Uterus (tissue), 4 donors: ENCODE measurements at places on chromosomes 6 and 20.

DNA sequence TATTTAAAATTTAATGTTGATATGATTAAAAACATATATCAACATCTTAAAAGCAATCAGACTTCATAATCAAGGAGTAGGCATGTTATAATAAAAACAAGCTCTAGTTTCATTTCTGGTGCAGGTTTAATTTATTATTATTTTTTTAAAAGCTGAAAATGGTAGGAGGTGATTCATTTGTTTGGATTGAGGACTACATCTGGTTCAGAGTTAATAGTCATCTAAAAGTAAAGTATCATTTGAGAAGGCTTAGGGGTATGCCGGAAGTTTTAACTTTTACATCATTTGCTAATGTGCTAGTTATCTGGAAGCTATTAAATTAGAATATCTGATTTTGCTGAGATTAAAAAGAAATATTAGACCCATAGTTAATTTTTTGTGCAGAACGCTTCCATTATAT lies 169.5 kb upstream of the LAMA2 start:
- DNase-seq, result no peak

- no peak for DNase-seq
Observed at GRCh38 chr6:3353213-3353903, 94.6 kb downstream of the PSMG4 start.

DNA sequence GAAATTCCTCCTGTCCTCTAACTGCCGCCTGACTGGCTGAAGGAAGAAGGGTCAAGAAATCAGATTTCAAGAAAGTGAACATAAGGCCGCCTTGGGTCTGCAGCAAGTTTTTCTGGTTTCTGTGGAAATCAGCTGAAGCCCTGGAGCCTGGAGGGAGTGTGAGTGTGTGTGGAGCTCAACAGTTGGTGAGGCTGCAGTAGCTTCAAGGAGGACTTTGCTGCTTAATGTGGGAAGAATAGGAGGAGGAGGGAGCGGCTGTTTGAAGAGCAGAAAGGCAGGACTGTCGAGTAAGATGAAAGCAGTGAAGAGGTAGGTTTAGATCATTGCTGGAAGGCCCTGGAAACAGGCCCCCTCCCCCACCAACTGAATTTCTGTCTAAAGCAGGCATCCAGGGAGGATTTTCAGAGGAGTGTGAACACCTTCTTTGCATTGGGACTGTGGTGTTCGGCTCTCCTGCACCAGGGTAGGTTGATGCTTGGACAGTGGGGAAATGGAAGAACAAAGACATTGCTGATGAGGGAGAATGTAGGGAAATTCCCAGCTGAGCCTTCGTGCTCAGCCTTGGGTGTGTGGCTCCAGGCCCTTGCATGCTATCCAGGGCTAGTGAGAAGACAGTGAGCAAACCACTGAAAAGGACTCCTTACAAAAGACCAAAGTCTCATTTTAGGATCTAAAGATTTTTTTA lies 79.5 kb upstream of the VSTM2L start:
- DNase-seq, result no peak

GRCh38 chr6:158377860-158378259 lies 65.6 kb downstream of the TULP4 start:
- no peak for DNase-seq

- DNase-seq, result no peak
Observed at GRCh38 chr6:9140172-9140571, 704.8 kb upstream of the SLC35B3 start.

- DNase-seq, result no peak
Observed at GRCh38 chr6:13300643-13301590, 27.4 kb downstream of the TBC1D7 start.

DNA sequence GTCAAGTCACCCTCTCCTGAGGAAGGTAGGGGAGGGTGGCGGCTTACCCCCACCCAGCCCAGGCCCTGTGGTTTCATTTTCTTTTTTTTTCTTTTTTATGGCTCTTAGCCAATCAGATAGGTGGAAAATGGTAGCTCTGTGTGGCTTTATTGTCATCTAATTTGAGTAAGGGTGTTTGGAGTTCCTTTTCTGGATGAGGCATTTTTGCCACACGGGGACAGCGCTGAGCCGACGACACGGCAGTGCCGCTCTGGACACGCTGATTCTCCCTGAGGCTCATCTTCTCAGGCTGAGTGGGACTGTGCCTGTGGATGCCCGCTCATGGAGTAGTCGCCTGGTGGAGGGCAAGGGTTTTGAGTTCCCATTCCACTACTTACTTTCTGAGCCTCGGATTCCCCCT lies 37.6 kb upstream of the ANGPT4 start:
- DNase-seq, result no peak

DNA sequence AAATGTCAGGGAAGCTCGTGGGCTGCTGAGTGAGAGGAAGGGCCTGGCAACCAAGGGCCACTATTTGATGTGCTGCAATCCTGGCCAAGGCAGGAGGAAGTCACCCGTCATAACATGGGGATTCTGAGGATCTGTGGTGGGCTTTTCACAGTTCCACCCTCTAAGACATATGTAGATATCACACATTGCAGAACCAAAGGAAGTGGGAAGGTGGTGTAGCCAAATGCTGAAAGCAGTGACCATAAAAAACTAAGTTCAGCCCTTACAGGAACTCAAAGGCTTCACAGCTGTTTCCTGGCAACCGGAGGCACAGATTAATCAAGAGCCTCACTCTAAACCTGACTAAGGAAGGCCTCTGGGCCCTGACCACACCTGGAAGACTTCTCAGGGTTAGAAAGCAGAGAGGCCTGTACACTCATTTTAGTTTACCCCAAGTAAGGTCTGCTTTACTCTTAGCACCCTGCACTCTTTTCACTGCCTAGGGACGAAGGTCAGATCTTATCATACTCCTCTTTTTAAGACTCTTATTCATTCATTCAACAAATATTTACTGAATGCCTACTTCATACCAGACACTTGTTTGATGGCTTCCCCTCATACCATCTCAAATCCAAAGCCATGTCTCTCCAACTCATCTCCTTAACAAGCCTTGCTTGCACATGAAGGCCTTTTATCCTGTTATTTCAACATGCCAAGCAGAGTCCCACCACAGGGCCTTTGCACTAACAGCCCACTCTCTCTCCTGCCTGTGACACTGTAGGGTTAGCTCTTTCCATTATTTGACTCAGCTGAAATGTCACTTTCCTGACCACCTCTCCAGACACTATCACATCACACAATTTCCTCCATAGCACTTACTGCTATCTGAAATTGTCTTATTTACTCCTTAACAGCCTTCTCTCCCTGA lies 2.6 kb downstream of the UBE2V1 start:
- DNase-seq, result no peak

DNA sequence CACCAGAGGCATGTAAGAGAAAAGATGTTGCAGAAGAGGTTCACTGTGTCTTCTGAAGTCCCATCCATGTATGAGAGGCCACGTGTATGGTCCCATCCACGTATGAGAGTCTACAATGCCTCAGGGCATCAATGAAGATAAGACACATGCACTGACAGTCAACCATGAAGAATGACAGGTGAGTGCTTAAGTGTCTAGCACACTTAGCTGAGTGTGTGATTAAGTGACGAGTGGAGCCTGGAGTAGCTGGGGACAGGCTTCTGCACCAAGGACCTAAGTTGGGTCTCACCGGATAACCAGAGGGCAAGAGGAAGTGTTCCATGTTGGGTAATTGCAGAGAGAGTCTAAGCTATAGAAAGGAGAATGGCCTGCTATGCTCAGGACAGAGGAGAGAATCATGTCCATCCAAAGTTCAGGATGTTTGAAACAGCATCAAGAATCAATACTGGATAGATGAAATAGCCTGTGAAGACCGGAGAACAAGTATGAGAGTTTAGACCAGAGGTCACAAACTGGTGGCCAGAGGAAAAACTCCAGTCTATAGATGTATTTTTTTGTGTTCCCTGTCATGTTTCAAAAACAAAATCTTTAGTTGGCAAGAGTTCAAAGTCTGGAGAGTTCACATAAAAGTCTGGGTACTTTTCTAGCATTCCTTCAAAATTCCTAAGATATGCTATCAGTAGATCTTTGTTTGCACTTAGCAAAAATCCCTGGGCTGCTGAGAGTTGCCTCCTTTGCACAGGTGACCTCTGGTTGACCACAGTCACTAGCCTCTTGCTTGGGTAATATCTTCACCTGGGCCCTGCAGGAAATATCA lies 165.8 kb downstream of the KIF16B start:
- no peak for DNase-seq

- no peak for DNase-seq
Observed at GRCh38 chr6:43428112-43428570, 800 bp downstream of the ABCC10 start.

DNA sequence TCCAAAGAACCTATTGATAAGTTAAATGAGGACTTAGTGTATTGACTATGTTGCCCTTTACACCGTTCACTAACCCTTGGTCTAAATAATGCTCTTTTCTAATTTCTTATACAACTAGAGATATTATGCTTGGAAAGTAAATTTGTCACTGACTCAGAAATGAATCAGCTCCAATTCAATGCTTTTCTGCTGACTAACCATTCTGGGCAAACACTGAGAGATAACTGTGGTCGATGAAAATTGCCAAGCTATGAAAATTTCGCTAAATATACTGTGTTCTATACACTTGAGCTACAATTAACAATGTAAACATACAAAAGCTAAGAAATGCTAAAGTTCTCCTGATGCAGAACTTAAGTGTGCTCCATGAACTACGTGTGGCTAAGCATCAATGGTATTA lies 23.1 kb upstream of the FBXO9 start:
- no peak for DNase-seq

DNA sequence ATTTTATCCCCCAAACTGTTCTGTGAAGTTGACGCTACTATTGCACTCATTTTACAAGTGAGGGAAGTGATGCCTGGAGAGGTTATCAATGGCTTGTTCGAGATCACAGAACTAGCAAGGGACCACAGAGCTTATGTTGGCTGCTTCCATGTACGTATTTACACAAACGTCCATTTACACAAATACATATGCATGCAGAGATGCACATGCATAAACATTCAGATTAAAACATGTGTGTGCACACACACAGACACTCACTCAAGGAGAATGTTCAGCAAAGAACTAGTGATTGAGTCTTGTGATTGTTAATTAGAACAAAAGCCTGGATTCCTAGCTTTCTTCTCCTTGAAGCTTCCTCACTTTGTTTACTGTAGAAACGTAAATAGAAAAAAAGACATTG lies 321.5 kb upstream of the CHD6 start:
- DNase-seq, result no peak

DNA sequence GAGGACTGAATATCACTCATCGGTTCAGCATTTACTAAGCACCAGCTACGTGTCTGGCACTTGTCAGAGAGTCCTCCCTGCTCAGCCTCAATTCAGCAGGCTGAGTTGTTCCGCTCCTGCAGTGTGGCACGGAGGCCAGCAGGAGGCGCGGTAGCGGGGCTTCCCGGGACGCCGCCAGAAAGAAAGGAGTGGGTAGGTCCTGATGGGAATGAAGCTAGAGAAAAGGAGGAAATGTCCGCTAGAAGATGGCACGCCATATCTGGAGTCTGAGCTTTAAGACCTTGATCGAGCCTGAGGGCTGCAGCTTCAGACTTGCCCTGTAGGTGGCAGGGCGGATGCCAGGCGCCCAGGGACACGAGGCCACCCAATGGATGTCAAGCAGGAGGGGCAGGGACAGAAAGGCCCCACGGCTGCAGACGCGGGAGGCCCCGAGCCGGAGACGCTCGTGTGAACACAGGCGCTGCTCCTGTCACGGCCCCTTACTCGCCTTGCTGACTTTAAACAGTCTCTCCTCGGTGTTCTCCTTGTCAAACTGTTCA lies 18.7 kb downstream of the SERPINB6 start:
- peak; percentile 85 for DNase-seq

DNA sequence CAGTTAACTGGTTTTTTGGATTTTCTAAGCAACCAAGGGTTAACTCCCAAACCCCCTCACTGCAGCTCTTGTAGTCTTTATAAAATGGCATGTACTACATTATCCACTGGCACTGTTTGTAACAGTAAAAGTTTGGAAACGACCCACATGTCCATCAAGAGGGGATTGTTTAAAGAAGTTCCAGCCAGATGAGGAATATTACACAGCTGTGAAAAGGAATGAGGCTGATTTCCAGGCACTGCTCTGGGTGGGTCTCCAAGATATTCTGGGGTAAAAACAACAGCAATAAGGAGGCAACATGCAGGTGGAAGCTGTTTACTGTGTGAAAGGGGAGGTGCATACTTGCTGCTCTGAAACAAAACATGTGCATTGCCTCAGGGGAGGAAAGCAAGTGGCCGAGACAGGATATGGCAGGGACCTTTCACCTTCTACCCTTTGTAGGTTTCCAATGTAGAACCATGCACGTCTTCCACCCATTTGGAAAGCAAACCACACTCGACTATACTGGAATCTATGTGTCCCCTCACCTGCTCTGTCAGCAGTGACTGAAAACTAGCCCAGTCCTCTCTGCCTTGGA lies 51.9 kb downstream of the GRM4 start:
- DNase-seq, result no peak

DNA sequence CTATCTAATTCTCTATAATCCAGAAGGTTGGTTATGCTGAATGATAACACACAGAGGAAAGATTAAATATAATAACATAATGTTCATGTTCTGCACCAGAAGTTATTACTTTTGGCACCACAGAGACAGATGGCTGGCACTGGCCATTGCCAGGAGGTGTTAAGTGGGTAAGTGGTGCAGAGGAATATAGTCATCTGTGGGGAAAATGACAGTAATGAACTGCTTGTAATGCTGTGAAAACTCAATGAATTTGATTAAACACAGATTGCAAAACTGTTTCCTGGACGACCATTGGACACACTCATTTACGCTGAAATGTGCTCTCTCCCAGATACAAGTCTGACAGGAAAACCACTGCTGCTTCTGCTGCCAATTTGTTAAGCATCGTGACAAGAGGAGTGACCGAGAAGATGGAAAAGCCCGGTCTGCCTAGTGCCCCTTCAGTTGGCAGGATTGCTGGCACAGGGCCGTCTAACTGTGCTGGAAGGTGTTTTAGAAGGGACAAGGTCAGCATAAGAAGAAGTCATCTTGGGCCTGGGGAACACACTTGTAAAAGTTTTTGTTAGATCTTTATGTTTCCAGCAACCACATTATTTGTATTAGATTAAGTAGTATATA lies 567.4 kb downstream of the CBLN4 start:
- no peak for DNase-seq

DNA sequence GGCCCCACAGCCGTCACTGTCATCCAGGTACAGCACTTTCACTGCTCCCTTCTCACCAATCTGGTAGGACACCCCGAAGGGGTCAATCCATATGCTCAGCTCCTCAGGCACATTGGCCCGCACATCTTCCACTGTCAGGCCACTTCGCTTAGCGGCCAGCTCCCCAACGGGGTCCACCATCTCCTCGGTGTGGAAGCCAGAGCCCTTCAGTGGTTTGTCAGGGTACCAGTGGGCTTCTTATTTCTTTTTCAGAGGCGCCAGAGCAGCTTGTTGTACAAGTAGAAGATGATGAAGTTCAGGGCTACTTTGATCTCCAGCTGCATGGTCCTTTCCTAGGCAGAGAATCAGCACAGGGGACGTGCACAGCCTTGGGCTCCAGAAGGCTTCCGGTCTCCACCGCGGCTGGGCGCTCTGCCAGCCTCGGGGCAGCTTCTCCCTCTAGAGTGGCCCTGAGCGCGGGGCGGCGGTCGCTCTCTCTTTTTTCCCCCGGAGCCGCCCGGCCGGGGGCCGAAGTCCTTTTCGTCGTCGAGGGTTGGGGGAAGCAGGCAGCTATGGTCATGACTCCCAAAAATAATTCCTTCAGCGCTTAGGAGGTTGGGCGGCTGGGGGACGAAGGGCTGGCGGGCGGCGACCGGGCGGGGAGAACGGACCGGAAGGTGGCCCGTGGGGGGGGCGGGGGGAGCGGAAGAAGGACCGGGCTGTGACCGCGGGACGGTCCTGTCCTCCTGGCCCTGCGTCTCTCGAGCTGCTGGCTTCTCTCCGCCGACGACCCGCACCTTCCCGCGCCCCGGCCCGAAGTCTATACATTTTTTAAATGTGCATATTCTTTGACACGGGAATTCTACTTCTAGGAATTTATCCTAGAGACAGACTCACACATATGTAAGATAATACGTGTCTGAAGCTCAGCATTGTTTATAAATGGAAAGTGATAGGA lies 6.5 kb upstream of the ZSCAN9 start:
- peak; percentile 51 for DNase-seq
